ENCODE measurements at places on chromosomes 13 and 19.
A peak's percentile ranks its signal among the peaks of the same experiment; 100 is the strongest.

- DNase-seq: no peak
Measured at GRCh38 chr19:9126900-9127405, at the start of gene OR7G3. Gene OR7G3, minus strand, starts transcription at chr19:9126950. Its CDS starts 0 bp downstream, at chr19:9126950.

GRCh38 chr19:2243274-2244124 lies 5.6 kb upstream of the AMH start:
- DNase-seq: no peak

GRCh38 chr13:100398360-100398759 lies 190.2 kb downstream of the GGACT start:
- no peak for DNase-seq

- DNase-seq: no peak
Measured at GRCh38 chr19:18167975-18168645, 5.5 kb upstream of the IFI30 start.

- DNase-seq: no peak
Measured at GRCh38 chr19:23436318-23436717, 41.0 kb upstream of the ZNF91 start.

DNA sequence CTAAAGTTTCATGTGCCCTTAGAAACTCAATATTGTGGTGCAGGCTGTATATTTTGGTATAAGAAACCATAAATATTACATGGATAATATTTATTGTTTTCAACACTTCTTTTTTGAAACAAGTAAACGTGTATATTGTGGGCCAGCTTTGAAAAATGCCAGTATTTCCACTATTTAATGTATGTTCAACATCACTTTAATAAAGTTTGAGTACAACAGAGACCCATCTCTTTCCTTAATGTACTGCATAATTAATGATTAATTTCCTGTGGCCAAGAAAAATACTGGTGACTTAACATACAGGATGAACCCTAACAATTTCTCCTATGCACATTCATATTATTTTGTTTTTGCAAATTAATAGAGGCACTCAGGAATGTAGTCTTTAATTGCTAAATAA lies 2891.5 kb downstream of the PCDH9 start:
- DNase-seq: no peak

DNA sequence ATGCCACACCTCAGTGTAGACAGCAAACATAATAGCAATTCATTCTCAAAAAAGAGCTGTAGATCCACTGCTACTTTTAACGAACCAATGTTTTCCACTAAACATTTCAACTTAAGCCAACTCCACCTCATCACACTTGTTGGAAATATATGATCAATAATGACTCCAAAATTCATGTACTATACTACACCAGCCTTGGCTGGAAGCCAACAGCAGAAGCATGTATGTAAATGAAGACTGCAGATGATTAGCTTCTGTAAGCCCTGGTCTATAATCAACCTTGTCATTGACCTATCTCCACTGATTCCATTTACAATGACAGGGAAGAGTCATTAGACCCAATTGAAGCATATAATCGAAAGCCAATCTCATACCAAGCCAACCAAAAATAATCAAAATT lies 71.7 kb downstream of the STK24 start:
- no peak for DNase-seq

DNA sequence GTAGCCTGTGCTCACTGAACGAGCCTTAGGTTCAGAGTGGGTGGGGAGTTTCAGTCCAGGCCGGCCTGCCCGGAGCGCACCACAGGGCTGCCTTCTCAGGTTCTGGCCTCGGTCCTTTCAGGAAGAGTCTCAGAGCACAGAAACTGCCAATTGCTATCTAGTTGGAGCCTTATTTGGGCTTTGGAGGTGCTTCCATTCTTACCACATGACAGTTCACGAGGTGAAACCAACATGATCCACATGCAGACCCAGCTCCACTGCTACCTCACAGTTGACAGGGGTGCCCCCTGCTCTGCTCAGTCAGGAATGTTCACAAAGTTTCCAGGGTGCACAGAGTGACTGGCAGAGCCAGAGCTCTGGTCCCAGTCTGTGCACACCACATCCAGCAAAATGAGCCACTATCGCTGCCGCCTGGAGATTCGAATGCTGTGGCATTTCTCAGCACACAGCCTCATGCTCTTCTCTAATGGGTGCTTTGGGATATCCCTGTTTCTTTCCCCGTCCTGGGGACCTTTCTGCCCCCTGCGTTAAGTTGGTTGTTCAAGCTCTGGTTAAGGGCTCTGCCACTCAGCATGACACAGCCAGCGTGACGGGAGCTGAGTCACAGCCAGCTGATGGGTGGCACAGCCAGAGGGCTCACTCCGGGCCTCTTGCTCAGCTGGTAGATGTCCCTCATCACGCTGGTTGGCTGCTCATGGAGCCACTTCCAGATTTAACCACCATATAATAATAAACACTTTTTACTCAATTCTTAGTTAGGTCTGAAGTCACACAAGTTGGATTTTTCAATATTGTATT lies 7.5 kb upstream of the SACS start:
- DNase-seq: no peak

GRCh38 chr19:35318679-35319448 lies 10.1 kb upstream of the CD22 start:
- DNase-seq: no peak

DNA sequence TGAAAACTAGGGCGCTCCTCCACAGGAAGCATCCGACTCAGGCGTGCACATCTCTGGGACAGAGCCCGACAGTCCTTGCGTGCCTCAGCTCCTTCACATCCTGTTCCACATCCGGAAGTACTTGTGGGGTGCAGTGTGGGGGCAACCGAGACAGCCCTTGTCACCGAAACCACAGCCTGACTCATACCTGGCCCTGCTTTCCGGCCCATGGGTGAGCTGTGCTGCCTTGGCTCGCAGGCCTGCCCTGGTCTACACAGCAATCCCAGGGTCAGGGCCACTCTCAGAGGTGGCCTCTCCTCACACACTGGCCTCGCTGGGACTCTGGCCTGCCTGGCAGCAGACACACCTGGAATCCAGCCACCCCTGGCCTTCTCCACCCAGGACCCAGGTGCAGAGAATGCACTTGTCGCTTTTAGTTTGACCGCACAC lies 100.4 kb downstream of the STK24 start:
- DNase-seq: no peak

DNA sequence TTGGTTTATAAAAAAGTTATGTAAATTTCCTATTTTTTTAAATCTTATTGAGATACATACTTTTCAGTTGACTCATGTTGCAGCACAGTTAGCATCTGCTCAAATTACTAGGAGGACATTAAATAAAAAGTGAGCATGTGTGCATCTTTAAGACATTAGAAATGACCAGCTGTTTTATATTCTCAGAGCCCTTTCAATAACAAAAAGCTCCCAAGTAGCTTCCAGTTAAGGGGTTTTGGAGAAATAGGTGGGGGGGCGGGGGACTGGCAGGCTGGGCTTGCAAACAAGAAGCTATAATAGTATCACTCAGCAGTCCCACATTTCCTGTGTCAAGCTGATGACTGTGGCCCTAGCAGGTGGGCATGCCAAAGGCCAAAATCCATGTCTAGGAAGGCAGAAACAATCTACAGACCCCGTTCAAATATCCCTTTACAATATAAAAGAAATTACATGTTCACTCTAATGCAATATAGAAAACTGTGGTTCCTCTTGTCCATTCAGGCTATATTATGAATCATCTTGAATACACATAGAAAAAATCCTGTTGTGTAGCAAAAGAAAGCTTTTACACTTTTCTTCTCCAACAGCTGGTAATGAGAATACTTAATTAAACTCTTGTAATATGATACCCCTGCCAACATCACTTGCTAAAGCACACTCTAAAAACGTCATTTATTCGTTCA lies 1713.2 kb upstream of the SLC10A2 start:
- peak; percentile 53 for DNase-seq

DNA sequence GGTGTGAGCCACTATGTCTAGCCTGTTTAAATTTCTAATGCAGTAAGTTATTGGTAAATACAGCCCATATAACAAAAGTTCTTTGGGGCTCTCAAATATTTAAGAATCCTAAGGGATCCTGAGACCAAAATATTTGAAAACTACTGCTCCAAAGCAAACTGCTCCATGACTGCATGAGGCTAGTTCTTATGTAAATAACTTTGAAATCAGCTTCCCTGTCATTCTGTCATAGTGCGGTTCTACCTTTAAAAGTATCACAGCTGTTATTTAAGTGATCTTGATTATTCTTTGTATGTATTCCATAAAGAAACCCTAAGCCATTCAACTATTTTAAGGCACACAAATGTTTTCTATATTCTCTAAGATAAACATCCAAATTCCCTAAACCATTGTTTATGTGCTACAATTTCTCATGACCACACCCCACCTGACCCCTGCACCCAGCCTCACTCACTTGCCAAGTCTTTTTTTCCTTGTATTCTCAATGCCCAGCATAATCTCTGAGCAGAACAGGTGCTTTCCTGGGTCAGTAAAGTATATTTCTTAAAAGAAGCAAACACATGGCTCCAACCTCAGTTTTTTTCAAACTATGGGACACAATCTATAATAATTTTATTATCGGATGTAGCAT lies 146.6 kb downstream of the RNF17 start:
- DNase-seq: no peak

DNA sequence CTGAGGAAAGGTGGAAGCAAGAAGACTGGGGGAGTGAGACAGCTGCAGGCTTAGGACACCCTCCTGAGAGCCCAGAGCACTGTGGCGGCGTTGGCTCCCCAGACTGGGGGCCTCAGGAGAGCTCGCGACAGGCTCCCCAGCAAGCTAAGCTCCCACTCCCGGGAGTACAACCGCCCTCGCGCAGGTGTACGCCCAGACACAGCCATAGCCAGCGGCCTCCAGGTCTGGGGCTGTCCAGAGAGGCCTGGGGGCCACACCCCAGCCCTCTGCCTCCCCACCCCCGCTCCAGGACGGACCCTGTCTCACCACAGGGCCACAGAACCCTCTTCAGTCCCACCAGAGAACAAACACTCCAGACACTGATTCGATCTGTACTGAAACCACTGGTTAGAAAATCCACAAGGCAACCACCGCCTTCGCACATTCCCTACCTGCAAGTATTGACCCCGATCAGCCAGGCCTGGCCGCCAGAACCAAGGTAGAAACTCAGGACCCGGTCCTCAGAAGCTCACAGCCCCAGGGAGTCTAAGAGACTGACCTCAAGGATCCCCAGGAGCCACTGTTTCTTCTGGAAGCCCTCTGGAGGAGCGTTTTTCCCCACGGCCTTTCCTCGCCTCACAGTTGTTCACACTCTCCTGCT lies 16.3 kb downstream of the ZIC5 start:
- no peak for DNase-seq

- DNase-seq: no peak
Measured at GRCh38 chr13:77975358-77976042, 56.9 kb upstream of the EDNRB start.

DNA sequence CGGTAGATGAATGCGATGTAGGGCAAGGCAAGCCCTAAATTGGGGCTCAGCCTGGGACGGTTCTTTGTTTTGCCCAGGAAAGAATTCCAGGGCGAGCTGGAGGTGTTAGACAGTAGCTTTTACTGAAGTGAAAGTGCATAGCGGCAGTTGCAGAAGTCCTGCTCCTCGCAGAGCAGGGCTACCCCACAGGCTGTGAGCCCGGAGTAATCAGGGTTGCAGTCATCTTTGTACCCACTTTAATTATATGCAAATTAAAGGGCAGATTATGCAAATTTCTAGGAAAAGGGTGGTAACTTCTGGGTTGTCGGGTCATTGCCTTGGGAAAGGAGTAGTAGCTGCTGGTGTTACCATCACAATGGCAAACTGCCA lies 30.5 kb downstream of the VAV1 start:
- DNase-seq: no peak

DNA sequence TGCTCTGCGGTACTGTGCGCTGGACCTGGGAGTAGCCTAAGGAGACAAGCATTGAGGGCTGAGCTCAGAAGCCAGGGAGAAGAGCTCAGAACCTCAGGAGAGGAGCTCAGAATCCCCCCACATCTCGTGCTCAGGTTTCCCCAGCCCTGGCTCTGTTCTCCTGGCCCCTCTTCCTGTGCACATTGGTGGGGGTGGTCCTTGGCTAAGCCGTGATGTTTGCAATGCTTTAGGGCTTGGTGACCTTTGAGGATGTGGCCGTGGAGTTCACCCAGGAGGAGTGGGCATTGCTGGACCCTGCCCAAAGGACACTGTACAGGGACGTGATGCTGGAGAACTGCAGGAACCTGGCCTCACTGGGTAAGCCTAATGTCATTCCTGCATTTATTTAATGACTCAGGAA lies 6.6 kb downstream of the ZNF557 start:
- DNase-seq: no peak

GRCh38 chr19:17893766-17894165 lies 22.0 kb downstream of the SLC5A5 start:
- no peak for DNase-seq

- DNase-seq: no peak
Measured at GRCh38 chr13:111912991-111913760, 153.8 kb upstream of the SOX1 start.

DNA sequence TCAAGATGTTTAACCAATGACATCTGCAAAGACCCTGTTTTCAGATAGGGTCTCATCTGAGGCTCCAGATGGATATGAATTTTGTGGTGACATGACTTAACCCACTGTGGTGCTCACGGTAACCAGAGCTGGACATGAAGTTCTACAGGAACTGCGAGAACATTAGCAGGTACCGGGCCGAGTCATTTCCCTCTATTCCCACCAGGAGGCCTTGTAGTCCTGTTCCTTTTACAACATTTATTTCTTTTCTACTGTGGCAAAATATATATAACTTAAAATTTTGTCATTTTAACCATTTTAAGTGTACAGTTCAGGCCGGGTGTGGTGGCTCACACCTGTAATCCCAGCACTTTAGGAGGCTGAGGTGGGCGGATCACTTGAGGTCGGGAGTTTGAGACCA lies 7.6 kb upstream of the TSPAN16 start:
- DNase-seq: no peak

GRCh38 chr19:43548706-43549105 lies 15.7 kb downstream of the ZNF575 start:
- DNase-seq: no peak

DNA sequence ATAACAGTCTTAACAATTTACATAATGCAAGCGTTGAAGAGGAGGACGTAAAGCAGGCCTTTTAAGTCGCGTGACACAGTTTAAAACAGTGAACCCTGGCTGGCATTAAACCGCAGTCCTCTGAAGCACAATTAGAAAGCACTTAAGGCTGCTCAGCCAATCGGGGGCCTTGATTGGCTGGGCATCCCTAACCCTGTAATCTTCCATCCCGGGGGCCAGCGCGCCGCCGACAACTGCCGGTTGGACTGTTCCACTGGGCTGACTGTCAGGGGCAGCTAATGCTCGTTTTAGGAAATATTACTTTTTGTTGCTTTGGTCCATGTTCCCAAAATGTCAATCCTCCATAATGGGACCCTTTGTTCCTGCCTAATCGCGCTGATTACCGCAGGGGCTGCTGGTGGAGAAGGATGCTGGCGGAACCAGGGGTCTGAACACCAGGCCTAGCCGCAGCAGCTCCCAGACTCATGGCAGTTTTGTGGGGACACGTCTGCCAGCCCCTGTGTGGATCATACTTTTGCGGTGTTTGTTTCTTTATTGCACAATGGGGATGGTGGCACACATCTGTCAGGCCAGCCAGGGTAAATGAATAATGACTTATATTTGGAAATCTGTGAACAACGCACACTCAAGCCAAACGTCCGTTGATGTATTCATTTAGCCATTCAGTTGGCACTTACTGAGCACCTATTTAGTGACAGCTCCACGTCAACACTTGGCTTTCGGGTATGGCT lies 127.1 kb upstream of the SPACA7 start:
- no peak for DNase-seq

- DNase-seq: peak; percentile 28
Measured at GRCh38 chr19:49210108-49210900, 52.7 kb downstream of the TRPM4 start.

- DNase-seq: peak; percentile 47
Measured at GRCh38 chr13:47499358-47500150, 501.5 kb downstream of the SUCLA2 start.

GRCh38 chr13:21771075-21771474 lies 100.2 kb downstream of the FGF9 start:
- no peak for DNase-seq

All from fibroblast of skin of left biceps (primary cell).